ENCODE measurements at places on chromosomes 6 and 20. TPM values are rescaled to one million over a fixed set of nuclear protein-coding genes. Genes with fewer than 3 reads are reported as not detected.

Gene GUCA1A
- not detected for polyA plus RNA-seq

- DNase-seq: no peak
These were observed 109.5 kb upstream of the CLDN20 start for GRCh38 chr6:155154158-155154830.

GRCh38 chr20:44587035-44587980 lies 4.9 kb downstream of the PKIG start:
- no peak for DNase-seq

GRCh38 chr20:46324960-46325703 lies 16.8 kb upstream of the CDH22 start:
- DNase-seq: peak; percentile 56

GRCh38 chr20:51374456-51374830 lies 168.1 kb downstream of the NFATC2 start:
- no peak for DNase-seq

Gene SUMO4
- polyA plus RNA-seq: not detected

DNA sequence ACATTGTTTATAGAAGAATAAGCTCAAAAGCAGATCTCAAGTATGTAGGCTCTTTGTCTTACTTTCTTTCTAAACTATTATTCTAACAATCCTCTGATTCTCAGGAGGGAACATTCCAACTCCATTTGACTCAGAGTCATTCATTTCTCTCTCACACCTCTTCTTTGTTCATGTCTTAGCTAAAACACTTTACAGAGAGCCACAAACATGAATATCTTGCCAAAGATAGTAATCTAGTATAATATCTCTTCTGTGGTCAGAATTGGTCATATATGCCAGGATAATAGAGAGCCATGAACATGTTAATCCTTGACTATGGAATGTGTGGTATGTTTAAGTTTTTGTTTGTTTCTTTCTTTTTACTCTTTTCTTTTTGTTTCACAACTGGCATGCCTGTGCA lies 456.0 kb upstream of the PTCHD4 start:
- DNase-seq: no peak

Gene MUC22
- polyA plus RNA-seq: not detected

DNA sequence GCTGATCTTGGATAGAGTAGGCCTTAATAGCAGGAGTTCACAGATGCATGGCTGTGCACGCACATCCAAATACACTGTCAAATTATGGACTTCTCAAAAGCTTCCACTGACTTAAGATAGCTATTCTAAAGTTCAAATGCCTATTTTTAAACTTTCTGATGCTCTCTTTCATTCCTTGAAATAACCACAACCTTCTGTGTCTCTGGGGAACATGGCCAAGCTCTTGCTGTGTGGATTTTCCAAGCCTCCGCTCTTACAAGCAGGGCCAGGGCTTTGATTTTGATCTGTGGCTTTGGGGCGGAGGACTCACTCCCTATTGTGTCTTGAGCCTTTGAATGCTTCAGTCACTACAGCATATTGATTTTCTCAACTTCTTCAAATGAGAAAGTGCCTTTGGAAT lies 35.7 kb upstream of the SNRPB2 start:
- no peak for DNase-seq

DNA sequence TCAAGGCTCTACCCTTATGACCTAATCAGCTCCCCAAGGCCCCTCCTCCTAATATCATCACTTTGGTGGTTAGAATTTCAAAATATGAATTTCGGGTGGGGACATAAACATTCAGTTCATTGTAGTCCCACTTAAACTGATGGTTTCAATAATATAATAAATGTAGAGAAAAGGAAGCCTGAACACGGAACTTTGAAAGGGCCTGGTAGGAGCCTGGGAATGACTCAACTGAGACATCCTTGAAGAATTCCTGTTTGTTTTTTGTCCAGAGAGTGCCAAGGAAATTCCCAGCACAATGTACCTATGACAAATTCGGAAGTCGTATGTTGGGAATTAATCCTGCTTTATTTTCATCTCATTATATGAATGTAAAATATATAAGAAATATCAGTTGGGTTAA lies 457.9 kb downstream of the PLCB1 start:
- DNase-seq: no peak

GRCh38 chr6:156420172-156420993 lies 356.8 kb upstream of the ARID1B start:
- no peak for DNase-seq

GRCh38 chr6:113654396-113654795 lies 202.7 kb upstream of the MARCKS start:
- peak; percentile 85 for DNase-seq

DNA sequence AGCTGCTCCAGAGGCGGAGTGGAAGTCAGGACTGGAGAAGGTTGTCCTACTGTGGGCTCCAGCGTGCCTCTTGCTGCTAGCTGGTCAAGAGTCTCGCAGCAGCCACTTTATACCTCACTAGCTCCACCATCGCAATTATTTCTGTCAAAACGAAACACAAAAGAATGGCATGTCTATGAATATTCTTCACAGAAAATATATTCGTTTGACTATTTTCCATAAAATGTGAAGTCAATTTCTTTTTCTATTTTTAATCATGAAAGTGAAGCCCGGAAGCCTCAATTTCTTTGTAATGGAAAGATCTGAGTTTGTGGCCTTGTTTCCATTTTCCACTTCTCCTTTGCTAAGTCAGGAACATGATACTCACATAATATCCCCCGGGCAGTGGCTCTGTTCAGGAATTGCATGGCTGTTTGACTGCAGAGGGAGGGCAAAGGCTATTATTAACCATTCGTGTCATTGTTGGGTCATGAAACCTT lies 51.7 kb downstream of the DTD1 start:
- no peak for DNase-seq

Gene RNF217
- 5.7 TPM for polyA plus RNA-seq

Gene FAM184A
- not detected for polyA plus RNA-seq

DNA sequence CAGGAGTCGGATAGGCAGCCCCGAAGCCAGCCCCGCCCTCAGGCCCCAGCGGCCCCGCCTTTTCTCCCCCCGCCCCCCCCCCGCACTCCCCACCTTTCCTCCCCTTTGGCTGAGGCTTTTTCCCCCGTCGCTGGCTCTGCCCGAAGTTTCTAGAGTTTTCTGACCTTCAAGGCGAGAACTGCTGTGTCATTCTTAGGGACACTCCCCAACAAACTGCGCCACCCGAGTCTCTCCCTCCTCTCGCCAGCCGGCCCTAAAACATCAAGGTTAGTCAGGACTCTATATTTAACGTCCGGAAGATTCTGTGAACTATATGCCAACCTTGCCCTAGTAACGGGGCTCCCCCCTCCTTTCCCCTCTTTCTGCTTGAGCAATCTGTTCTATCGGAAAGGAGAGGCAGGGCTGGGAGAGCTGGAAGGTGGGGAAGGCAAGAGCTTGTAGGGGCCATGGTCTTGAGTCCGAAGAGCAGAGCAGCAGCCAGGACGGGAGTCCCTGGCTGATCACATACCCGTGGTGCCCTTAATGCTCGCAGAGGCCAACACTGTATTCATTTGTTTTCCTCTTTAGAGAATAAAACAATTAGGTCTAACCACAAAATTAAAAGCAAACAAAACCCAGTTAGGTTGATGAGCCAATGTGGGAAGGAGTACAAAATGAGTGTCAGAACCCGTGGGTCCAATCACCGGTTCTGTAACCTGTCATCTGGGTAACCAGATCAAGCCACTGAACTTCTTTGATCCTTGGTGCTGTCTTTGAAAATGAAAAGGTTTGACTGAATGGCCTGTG lies 5.3 kb upstream of the HSPA1B start:
- DNase-seq: peak; percentile 32

- no peak for DNase-seq
These were observed 11.1 kb downstream of the HLA-F start for GRCh38 chr6:29734046-29735018.

- DNase-seq: no peak
These were observed 27.0 kb downstream of the STK4 start for GRCh38 chr20:44993343-44993742.

Gene CLDN20
- polyA plus RNA-seq: not detected

Gene POPDC3
- polyA plus RNA-seq: 21.9 TPM

DNA sequence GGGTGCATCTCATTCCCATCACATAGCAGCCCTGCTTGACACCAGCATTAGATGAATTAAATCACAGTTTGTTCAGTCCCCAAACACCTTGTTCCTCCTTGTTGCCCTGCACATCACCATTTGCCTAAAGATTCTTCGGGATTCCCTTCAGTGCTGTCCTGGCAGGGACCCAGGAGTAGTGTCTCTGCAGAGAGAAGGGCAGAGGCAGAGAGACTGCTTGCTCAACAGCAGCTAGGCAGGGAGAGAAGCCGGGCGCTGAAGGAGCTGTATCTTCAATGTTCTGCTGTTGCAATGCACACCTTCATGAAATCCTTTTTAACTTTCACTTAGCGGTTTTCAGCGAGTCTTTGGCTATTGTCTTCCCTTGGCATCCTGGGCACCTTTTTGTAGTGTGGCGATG lies 362.9 kb downstream of the FARS2 start:
- DNase-seq: no peak

- DNase-seq: no peak
These were observed 33.4 kb downstream of the STK35 start for GRCh38 chr20:2135013-2135412.

DNA sequence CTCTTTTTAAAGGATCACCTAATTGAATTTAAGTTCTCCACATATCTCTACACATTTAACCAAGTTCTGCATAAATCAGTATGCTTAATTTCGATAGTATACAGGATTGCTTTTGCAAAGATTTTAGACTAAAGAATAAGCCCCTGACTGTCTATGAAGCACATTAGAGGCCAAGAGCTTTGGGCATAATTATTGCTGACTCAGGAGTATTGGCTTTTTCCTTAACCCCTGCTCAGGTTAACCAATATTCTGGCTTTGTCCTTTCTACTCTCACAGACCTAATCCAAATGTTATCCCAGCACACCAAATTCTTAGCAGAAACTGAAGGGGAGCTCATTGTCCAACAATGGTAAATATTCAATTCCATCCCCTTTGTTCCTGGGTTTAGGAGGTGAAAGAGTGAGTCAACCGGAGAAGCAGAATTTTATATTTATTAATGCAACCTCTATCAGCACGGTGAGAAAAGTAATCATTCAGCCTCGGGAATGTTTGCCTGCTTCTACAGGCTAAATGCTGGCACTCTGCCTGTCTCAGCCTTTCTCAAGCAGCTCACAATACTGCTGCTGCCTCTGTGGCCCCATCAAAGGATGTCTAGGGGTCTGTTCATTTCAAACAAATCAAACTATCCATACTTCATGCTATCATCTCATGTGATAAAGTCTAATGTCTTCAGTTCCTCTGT lies 125.0 kb downstream of the SIM1 start:
- DNase-seq: no peak

- no peak for DNase-seq
These were observed 90.3 kb downstream of the SNX5 start for GRCh38 chr20:17878069-17878911.

Gene FERMT1
- 13.4 TPM for polyA plus RNA-seq

- no peak for DNase-seq
These were observed 78.9 kb downstream of the ANKRD60 start for GRCh38 chr20:58149437-58150091.

Gene MICAL1
- 20.3 TPM for polyA plus RNA-seq

GRCh38 chr20:20399531-20400500 lies 31.9 kb downstream of the INSM1 start:
- DNase-seq: no peak

GRCh38 chr6:75581231-75581630 lies 20.4 kb upstream of the SENP6 start:
- no peak for DNase-seq

DNA sequence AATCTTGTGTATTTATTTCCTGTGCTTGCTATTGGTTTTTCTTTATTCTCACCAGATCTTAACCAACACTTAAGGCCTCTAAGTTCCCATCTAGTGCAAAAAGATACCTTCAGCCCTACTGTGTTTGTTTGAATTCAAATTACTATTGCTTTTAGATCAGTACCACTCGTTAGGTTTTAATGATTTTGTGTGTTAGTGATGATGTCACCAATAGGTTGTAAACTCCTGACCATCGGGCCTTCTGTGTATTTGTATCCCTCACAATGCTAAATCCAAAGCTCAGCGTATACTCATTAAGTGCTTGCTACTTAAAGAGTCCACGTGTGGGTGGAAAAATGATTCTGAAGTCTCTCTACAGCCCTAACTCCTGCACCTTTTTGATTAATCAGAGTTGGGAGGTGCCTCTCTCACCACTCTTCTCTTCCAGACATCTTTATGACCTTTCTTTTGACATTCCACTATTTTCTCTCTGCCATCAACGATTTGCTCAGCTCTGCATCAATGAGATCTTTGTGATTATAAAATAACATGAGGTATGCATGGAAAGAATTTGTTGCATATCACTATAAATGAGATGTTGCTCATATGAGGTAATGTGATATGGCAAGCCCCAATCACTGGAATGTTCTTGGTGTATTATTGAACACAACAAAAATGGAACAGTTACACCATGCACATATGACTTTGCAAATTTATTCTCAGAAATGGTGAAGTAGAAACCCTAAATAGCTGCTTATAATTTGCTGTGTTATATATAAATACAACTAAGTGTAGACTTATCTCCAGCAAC lies 55.1 kb upstream of the LAMA2 start:
- DNase-seq: no peak

- no peak for DNase-seq
These were observed 64.8 kb upstream of the RCAN2 start for GRCh38 chr6:46556053-46556452.

- DNase-seq: no peak
These were observed 6.8 kb upstream of the ADTRP start for GRCh38 chr6:11785415-11785773.

Gene SLC44A4
- polyA plus RNA-seq: not detected

Gene DPPA5
- polyA plus RNA-seq: not detected

DNA sequence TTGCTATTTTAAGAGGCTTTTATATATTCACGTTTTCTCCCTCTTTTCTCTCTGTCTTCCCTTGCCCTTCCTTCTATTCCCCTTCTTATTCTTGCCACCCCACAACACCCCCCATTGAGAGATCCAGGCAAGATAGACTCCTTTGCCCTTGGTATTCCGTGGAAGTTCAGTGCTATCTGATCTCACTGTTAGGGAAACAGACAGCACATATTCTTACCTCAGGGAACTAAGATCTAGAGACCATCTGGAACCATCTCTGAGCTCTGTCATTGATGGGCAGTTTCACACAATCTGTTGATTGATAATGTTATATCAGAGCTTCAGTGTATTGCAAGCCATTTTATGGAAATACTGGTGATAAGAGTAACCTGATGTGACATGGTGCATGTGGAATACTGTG lies 228.8 kb downstream of the ARID1B start:
- DNase-seq: no peak

DNA sequence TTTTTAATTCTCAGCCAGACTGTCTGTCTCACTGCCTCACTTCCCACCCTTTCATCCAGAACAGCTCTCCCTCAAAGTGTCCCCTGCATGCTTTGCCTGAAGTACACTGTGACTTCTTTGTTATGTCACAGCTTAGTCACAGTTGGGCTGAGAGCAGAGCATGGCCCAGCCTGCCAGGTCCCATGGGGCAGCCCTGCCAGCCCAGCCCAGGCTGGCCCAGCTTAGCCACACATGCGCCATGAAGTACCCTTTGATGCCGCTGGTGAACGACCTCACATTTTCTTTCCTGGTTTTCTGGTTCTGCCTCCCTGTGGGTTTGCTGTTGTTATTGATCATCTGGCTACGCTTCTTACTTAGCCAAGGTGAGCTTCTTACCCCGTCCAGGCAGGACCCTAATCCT lies at the start of gene ADIG:
Gene ADIG (plus strand): TSS at position 185 of the 400 bp plus-strand sequence. CDS start 54 bp downstream, at position 239.
- DNase-seq: no peak

All from A549 (cell line).